Activated CD8-positive, alpha-beta T cell treated with anti-CD3 and anti-CD28 coated beads, Interleukin-2, amount 10 ng/mL, durations not matched to agents 7 days and 5 days (primary cell): ENCODE measurements at places on chromosomes 12 and 14. TPM values are rescaled to one million over a fixed set of nuclear protein-coding genes. Genes with fewer than 3 reads are reported as not detected.

The TMPRSS12 gene
- total RNA-seq, result not detected

The CCDC198 gene
- not detected for total RNA-seq

The SLC38A4 gene
- not detected for total RNA-seq

The ARHGEF40 gene
- 0.53 TPM for total RNA-seq

The CHGA gene
- total RNA-seq, result not detected

The HSPB8 gene
- total RNA-seq, result not detected

The C14orf132 gene
- total RNA-seq, result 0.50 TPM

The SLC25A21 gene
- not detected for total RNA-seq

The TMEM132C gene
- total RNA-seq, result not detected
